ENCODE measurements at places on chromosomes 4 and X.

- DNase-seq, result no peak
Measured at GRCh38 chrX:130984782-130985181, 73.4 kb upstream of the ARHGAP36 start.

DNA sequence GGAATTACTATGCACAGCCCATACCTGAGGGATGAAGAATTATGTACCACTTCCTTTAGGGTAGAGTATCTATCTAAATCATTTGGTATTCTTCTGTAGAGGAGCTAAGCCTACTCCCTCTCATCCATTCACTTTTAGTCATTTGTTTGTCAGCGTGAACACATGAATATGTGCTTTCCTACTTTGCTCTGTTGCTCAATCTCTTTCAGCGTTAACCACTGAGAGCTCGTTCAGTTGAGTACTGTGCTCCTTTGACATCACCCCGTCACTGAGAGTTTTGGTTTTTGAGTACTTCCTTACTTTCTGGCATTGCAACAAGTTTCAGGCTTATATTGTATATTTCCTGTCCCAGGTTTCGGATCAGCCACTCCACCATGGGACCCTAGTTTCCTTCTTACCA, 700.6 kb downstream of the NLGN4X start:
- DNase-seq, result no peak

DNA sequence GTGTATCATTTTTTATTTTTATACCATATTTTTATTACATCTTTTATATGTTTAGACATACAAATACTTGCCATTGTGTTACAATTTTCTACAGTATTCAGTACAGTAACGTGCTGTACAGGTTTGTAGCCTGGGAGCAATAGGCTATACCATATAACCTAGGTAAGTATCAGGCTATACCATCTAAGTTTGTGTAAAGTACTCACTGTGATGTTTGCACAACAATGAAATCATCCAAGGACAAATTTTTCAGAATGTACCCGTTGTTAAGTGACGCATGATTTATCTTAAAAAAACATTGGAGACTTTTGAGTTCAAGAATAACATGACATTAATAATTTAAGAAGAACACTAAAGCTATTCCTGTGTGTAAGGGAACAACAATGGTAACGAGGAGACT, 96.0 kb upstream of the LEF1 start:
- DNase-seq, result no peak

- DNase-seq, result peak; percentile 58
Measured at GRCh38 chr4:166594326-166594946, 639.9 kb downstream of the SPOCK3 start.

DNA sequence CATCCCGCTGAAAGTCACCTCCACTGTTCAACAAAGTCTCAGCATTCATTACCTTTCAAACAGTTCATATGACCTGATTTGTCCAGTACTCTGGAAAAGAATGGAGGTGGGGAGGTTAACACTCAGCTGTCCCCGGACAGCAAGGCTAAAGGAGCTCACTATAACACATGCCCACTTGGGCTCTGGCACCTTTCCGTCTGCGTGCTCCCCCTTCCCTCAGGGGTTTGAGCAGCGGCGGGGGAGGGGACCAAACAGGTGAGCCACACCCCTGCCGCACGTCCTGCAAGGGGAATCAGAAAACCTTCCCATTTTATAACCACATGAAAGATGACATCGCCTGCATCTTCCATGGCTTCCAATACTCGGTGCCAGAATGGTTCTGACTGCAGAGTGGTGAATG, 39.9 kb upstream of the NFXL1 start:
- DNase-seq, result no peak

- no peak for DNase-seq
Measured at GRCh38 chr4:171441300-171441941, 371.8 kb upstream of the GALNTL6 start.
